ENCODE measurements at places on chromosomes 4 and X. TPM values are rescaled to one million over a fixed set of nuclear protein-coding genes. Genes with fewer than 3 reads are reported as not detected.

CSAG3 gene
- not detected for polyA plus RNA-seq

MAGED1 gene
- 29.1 TPM for polyA plus RNA-seq

FHDC1 gene
- polyA plus RNA-seq = 0.16 TPM

PPBP gene
- 5.2 TPM for polyA plus RNA-seq

PHEX gene
- polyA plus RNA-seq = 0.01 TPM

DMRTC1 gene
- 0.42 TPM for polyA plus RNA-seq

PASD1 gene
- not detected for polyA plus RNA-seq

CD38 gene
- 12.9 TPM for polyA plus RNA-seq

NONO gene
- 112 TPM for polyA plus RNA-seq

SHROOM4 gene
- not detected for polyA plus RNA-seq

Data from B cell (primary cell).